ELR (cell line): ENCODE measurements at places on chromosomes 12 and 14.

- no peak for DNase-seq
Observed at GRCh38 chr14:61749264-61749663, 13.0 kb upstream of the SNAPC1 start.

DNA sequence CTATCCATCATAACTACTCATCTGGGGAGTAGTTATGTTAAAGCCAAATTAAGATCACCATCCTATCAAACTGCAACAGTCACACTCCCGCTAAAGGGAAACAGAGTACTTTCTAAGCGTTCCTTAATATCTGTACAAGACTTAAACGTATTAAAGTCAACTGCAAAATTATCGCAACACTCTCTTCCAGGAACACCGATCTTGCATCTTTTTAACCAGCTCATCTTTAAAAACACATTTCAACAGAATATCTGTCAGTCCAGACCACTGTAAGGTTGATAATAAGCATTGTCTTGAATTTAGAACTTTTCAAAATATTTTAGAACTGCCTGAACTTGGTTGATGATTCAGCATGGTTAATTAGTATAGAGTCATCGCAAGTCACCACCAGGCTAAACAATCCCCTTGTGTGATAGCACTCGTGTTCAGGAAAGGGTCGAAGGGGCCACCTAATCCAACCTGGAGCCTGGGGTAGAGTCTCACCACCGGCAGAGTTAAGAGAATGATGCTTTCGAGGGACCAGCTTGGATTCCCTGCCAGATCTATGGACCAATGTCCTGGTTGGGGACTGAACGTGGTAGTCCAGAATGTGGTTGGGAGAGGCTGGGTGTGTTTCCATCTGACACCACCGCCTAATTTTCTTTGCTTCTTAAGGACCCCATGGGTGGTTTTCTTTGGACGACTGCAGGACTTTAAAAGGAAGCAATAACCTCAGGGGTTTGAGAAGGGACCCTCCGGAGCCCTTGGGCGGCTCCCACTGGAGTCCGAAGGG lies 890 bp downstream of the SPTLC2 start:
- peak; percentile 78 for DNase-seq

GRCh38 chr12:112602150-112602549 lies 183.4 kb downstream of the PTPN11 start:
- DNase-seq = no peak

- DNase-seq = no peak
Observed at GRCh38 chr12:67080637-67081036, 188.5 kb upstream of the CAND1 start.

DNA sequence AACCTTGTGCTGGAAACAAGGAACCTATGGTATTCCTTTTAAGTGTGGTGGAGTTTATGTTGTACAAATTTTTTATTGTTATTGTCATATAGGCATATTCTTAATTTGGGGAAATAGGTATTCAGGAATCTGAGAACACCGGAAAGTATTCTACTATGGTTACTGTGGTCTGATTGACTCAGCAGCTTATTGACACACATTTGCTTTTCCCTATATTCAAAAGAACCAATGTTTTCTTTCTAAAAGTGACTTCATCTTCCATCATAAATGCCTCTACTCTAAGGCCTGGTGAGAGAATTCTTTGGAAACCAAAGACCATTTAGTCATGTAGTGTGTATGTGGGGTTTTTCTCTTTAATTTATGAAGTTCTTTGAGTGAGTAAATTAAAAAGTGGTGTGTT lies 474.8 kb downstream of the TMTC2 start:
- no peak for DNase-seq

- DNase-seq = no peak
Observed at GRCh38 chr14:57769863-57770523, 95.9 kb downstream of the SLC35F4 start.

DNA sequence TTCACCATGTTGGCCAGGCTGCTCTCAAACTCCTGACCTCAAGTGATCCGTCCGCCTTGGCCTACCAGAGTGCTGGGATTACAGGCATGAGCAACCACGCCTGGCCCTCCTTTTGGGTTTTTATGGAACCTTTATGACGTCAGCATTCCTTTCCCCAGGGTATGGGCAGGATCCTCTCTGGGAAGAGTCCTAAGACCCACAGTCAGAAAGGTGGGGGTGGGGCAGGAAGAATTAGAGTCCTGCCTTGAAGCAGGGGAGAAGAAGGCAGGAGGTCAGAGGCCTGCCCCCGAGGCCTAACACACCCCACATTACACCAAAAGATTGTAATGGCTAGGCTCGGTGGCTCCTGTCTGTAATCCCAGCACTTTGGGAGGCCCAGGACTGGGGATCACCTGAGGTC lies 30.8 kb upstream of the CDK17 start:
- peak; percentile 39 for DNase-seq

- peak; percentile 75 for DNase-seq
Observed at GRCh38 chr14:100443603-100444002, 120.5 kb downstream of the SLC25A47 start.

DNA sequence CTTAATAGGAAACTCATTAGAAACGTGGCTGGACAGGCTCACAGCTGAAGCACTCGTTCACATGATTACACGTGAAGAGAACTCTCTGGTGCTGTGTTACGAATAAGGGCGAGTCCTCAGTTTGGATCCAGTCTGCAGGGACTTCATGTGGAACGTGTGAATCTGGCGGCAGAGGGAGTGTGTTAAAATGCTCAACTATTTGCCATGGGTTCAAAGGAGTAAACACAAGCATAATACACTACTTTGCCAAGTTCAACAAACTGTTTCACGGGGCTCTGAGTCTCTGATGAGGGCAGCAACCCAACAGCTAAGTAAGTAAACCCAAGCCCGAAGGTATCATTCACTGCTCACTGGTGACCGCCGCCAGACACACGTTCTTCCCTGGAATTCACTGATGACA lies 42.4 kb downstream of the NUAK1 start:
- DNase-seq = no peak

- DNase-seq = no peak
Observed at GRCh38 chr14:69863083-69863482, 16.1 kb upstream of the SMOC1 start.
